ENCODE measurements at places on chromosomes 12 and 14.

GRCh38 chr12:2332947-2333346 lies 280.2 kb downstream of the CACNA1C start:
- no peak for DNase-seq

- no peak for DNase-seq
These were observed 37.7 kb downstream of the NEUROD4 start for GRCh38 chr12:55057481-55057880.

DNA sequence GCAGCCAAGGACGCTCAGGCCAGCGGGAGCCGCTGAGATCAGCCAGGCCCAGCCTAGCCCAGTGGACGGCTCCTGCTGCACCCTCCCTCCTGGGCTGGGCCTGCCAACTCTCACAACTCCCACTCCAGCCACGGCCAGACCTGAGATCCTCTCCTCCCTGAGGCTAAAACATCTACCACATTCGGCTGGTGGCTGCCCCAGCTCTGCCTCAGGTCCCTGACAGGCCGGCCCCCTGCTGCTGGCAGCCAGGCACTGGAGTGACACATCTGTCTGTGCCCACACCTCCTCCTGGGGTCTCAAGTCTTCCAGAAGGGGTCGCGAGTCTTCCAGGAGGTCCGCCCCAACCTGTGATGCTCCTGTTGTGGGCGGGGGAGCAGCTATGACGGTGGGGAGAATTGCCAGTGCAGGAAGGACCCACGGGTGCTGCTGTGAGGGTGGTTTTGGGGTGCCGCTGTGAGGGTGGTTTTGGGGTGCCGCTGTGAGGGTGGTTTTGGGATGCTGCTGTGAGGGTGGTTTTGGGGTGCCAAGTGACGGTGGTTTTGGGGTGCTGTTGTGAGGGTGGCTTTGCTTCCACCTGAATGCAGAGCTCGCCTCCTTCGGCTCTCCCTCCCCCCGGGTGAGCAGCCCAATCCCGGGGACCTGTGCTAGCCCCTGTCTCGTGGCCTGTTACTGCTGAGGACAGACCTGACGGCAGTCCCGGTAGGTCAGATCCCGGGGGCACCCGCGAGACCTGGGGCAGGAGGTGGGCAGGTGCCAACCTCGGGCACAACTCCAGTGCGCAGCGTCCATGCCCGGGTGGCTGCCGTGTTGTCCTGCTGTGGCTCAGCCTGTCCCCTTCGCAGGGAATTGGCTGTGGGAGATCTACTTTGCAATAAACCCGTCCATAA lies 27.5 kb upstream of the C14orf180 start:
- DNase-seq = no peak

- DNase-seq = no peak
These were observed 26.4 kb downstream of the HCFC2 start for GRCh38 chr12:104090685-104091084.

DNA sequence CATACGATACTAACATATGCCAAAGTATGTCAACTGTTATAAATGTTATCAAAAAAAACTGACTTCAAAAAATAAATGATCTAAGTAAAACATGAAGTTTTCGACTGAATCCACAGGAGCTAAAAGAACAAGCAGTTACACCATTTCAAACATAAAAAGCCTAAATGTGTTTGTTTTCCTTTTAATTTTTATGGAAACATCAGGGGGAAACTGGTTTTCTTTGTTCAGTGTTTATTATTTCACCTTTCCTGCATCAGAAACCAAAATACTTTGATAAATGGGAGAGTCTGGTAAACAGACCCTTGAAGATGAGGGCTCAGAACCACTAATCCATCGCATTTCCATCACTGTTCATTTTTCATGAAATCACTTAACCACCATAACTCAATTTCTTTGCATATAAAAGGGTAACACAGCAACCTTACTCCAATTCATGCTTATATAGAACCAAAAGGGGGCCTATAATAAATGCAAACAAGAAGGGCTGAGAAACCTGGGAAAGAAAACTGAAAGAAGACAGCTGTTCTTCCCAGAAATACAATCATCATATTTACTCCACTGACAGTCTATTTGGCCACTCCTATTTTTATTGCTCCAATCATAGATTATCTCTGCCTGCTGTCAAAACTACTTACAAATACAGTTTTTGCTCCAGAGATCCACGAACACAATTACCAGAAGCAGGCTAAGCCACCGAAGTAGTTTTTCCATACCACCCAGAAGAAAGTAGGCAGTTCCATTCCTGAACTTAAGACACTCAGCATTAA lies 17.0 kb downstream of the FGD6 start:
- DNase-seq = no peak

GRCh38 chr14:95496690-95497259 lies 19.7 kb downstream of the SYNE3 start:
- DNase-seq = no peak

GRCh38 chr12:48978741-48979601 lies 849 bp downstream of the WNT1 start:
- DNase-seq = no peak

GRCh38 chr12:58159941-58160340 lies 218.6 kb downstream of the ATP23 start:
- DNase-seq = no peak

DNA sequence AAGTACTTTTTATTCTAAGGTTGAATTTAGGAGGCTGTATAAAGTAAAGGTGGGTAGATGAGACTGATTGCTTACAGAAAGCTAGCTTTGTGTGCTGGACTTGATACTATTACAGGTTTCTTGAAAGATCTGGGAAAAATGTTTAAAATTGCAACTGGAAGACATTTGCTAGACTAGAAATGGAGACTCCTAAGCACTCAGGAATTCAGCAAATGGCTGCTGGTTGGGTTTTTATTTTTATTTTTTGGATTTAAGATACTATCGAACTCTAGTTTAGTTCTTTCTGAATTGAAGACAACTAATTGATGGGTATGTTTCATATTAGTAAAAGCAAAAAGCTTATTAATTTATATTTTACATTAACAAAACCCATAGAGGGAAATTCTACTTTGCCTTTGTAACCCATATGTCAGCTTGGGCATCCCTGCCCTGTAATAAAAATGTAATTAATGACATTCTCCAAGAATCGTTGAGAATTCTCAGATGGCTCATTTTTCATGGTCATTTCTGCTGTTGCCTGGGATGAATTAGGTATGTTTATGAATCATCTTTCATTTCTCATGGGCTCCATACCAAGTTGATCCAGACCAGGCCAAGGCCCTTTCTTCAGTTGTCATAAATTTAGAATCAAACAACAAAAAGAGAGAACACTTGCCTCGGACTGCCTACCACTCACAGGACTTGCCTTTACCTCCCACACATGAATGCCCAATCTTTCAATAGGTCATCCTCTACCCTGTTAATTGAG lies 102.1 kb downstream of the ERGIC2 start:
- DNase-seq = no peak

DNA sequence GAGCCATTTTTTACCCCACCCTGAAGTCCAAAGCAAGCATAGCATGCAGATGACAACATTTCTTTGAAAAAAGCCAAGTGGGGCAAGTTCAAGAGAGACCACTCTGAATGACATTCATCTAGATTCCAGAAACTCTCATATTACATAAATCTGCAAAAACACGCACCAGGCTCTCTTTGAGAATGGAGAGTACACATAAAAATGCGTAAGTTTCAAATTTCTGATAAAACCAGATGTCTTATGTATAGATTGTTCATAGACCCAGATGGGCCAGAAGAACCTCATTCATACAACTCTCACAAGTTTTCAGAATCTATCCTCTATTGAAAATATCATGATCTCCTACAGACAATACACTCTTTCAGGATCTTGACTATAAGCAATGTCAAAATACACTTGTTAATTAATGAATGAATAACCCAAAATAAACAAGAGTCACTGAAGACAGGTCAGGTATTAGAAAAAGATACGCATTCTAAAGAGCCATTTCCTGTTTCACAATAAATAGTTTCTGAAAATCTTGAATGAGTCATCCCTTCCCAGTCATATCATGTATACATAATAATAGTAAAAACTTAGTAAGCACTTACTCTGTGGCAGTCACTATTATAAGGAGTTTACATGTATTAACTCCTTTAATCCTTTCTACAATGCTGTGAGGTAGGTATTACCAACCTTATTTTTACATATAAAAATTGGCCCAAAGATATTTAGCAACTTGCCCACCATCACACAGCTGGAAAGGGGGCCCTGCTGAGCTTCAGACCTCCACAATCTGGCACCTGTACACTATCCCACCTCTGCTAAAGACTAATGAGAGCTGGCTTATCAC lies 72.0 kb downstream of the PPP2R5E start:
- no peak for DNase-seq

DNA sequence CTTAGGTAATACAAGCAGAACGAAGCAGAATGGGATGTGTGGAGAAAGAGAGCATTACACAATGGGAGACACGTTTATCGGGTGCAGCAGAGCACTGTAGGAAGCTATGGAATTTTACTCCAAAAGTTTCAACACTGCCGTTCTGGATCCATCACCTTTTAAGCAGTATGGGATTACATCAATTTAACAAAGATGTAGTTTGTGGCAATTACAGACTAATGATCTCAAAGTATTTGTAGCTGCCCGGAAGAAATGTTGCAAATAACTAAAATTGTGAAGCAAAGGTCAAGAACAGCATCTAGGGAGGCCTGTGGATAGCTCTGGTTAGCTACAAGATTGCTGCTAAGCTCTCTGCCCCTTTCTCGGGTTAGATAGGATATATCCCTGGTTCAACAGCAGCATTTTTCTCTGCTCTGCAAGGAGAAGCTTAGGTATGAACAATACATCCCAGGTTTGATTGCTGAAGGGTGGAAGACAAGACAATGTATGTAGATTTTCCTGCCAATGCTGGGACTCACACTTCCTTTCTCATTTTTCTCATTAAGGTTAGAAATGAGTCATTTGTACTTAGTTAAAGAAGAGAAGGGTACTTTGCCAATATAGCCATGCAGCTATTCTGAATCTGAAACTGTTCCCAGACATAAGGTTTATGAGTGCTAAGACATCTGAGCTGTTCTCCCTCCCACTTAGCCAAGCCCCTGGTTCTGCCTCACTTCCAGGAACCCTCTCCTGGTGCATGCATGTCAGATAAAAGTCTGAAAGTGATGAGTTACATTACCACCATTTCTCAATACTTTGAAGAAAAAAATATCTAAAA lies 75.0 kb upstream of the HIF1A start:
- no peak for DNase-seq

GRCh38 chr12:92030618-92031017 lies 115.0 kb downstream of the BTG1 start:
- DNase-seq = no peak

DNA sequence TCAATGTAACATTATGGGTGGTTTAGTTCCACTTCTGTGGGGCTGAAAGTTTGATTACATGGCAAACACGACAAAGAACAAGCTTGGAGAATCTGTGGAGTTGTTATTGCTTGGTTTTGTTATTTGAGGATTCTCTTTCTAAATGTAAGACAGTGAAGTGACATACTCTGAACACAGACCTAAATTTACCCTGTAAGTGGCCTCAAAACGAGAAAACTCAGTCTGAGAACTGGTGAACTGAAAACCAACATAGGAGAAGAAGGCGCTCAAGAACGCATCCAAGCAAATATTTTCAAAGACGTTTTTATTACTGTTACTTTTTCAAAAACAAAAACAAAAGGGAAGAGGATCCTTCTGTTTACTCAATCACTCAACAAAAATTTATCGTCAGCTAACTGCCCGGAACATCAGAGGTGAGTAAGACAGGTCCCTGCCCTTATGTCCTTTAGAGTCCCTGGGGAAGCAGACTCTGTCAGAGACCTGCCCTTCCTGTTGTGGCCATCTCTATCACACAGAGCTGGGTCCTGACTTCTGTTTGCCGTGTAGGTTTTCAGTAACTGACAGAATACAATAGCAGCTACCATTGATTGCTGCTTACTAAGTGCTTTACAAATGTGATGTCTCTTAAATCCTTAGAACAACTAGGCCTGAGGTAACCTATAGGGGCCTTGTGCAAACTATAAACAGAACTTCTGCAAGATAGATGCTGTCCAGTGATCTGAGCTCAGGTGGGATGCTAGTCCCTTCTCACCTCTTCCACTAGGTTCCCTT lies 79.3 kb upstream of the C12orf71 start:
- no peak for DNase-seq

- no peak for DNase-seq
These were observed 35.5 kb downstream of the BTG1 start for GRCh38 chr12:92110083-92110640.

DNA sequence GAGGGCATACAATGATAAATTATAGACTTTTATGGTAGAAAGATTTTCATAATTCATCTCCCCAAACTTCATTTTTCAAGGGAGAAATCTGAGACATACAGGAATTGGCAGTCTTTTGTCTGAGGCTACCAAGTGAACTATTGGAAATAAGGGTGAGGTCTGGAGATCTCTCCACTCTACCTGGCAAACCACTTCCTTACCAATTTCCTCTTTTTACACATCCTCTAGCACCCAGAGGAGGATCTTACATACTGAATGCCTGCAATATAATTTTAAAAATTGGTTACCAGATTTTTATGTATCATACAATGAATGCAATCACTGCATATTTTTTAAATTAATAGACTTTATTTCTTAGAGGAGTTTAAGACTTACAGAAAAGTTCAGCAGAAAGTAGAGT lies 6.6 kb downstream of the PDE6H start:
- no peak for DNase-seq

GRCh38 chr14:91219517-91220389 lies 24.8 kb downstream of the GPR68 start:
- DNase-seq = no peak

DNA sequence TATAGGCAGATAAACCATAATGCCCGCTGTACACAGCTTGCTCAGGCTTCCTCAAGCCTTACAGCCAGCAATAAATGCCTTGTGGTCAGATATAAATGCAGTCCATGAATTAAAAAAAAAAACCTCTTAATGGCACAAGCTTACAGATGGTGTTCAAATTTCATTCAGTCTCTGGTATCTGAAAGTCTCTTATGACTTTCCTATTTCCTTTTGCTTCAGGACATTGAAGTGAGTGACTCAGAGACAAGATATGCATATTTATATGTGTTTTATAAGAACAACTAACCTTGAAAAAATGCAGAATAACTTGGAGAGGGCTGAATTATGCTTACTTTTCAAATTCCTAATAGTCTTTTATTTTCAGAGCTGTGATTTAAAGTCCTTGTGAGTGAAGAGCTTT lies 426.9 kb upstream of the MIS18BP1 start:
- DNase-seq = no peak

DNA sequence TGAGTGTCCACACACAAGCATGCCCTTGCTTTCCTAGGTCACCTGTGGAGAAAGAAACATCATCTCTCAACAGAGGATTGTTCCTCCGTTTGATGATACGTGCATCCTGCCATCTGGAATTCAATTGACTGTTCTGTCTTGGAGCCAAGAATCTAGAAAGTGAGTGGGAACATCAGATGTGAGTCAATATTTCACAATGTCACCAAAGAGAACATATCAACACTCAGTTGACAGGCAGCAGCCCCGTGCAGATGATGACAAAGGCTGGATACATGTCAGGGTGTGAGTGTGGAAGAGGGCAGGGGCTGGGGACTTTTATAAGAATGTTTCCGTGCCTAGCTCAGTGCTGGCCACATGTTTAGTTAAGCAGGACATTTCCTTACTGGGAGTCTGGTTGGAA lies 76.1 kb downstream of the TBC1D30 start:
- DNase-seq = no peak

GRCh38 chr12:103626498-103626897 lies 39.4 kb downstream of the STAB2 start:
- DNase-seq = no peak

Measured in cortex of kidney (tissue), 1 donor.